ENCODE measurements at places on chromosomes 7 and 10.

GRCh38 chr7:71925663-71926062 is 486.5 kb downstream of the CALN1 start:
- no peak for DNase-seq

- no peak for DNase-seq
Observed at GRCh38 chr7:31513790-31514189, at the start of gene ITPRID1. Gene ITPRID1, plus strand, starts transcription at chr7:31514090. Its CDS starts 38,935 bp downstream, at chr7:31553025.

DNA sequence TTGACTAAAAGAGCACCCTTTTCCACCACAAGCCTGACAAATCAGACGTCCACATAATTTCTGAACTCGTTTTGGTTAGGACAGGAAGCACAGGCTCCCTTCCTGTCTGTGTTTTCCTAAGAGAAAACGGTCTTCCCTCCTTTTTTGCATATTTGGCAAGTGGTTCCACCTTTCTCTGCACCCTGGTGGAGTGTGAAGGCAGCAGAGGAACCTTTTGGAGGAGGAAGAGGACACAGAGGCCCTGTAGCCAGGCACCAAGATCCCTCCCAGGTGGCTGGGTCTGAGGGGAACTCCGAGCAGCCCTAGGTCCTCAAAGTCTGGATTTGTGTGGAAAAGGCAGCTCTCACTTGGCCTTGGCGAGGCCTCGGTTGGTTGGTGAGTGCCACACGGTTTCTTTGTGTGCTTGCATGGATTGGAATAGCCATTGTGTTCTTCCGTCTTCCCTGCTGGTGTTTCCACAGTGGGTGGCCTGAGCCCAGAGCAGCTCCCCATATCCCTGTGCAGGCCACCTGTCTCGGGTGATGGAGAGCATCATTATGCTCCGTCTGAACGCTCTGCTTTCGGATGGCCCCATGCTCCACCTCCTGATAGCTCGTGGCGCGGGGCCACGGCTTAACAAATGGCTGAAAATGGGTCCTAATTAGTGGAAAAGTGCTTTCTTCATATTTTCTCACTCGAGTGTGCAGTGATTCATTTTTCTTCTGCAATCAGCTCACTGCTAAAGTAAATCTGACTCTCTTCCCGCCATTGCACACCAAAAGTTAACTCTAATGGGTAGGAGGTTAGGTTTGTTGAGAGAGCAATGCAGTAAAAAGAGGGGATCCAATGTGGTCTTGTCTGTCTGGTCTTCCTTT is 4.2 kb downstream of the IKZF1 start:
- DNase-seq: no peak

DNA sequence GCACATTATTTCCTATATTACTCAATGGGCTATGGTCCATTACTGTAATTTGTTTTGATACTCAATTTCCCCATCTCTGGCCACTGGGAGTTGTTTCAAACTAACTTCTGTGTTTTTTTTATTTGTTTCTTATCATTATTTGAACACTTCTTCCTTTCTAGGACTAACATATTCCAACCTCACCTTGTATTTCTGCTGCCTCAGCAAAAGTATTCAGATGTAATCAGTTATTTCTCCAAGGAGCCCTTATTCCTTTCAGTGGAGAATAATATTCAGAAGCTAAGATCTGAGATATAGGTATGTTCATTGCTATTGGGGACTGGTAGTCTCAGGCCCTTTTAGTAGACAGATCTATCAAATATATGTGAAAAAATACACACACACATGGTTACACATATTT is 36.9 kb downstream of the TMEM168 start:
- no peak for DNase-seq

DNA sequence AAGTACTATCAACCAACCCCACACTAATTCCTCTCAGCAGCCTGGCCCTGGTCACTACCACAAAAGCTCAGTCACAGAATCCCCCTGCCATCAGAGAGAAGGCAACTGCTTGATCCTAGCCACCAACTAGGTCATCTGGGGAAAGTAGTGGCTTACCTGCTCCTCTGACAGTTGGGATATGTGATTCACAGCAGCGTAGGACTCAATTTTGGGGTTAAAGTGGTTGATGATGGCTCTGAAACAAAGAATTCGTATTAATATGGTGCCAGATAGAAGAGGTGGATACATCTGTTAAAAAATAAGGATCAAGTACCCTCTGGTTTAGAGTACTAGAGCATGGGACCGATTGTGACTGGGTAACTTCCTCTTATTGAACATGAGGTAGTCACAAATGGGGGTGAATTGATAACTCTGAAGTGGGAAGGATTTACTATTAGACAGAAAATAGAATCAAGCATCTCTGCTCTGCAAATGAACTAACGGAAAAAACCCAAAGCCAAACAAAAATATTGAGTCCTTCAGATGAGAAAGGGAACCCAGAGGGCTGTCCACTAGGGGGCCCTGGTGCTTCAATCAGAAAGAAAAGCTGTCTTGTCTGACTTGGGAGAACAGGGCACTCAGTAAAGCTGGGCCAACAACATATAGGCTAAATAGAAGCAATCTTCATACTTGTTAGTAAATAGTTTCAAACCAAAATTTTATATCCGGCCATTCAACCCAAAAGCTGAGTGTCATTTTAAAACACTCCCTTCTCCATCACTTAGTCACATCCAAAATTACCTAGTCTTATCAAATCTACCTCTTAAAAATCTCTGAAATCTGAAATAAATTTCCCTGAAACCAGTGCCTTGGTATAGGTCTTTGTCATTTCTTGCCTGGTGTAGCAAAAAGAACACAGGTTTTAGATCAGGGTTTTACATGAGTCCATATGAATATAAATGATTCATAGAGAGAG is 45.9 kb upstream of the KCNIP2 start:
- peak; percentile 83 for DNase-seq

- no peak for DNase-seq
Observed at GRCh38 chr7:25952261-25953057, 199.5 kb upstream of the NFE2L3 start.

DNA sequence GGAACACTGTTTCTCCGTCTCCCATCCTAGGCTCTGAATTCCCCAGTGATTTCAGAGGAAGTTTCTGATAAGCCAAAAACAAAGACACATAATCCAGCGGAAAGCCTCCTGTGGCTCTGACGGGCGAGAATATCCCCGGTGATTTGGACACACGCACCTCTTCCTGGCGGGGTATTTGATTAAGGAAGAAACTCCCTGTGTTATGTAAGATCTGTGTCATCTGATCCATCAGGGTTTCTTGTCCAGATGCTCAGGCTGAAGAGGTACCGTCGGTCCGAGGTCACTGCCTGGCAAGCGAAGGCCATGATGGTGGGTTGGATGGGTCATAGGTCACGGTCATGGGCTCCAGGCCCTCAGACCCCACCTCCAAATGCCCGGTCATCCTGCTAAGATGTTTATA is 39.6 kb upstream of the DNAJB6 start:
- no peak for DNase-seq

- no peak for DNase-seq
Observed at GRCh38 chr7:115924411-115924810, 106.2 kb downstream of the TFEC start.

- DNase-seq: no peak
Observed at GRCh38 chr7:156527458-156527890, 113.1 kb upstream of the RNF32 start.

DNA sequence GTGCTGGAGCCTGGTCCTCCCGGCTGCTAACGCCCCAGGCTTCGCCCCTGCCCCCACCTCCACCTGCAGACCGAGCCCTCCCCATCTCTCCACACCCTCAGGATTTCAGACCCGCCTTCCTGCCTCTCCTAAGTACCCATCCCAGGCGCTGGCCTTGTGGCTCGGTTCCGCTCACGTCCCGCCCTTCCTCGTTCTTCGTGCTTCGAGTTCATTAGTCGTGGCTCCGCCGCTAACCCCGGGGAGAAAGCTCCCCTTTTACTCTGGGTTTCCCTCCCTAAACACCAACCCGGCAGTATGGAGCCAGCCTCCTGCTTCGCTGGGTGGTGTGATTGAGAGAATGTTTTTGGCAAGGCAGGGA is 11.2 kb downstream of the EMX2 start:
- no peak for DNase-seq

GRCh38 chr10:35214607-35215020 is 88.0 kb downstream of the CREM start:
- peak; percentile 47 for DNase-seq

- no peak for DNase-seq
Observed at GRCh38 chr7:6575281-6576023, 1.8 kb upstream of the ZDHHC4 start.

GRCh38 chr7:66379542-66380160 is 174.5 kb downstream of the TPST1 start:
- DNase-seq: no peak

DNA sequence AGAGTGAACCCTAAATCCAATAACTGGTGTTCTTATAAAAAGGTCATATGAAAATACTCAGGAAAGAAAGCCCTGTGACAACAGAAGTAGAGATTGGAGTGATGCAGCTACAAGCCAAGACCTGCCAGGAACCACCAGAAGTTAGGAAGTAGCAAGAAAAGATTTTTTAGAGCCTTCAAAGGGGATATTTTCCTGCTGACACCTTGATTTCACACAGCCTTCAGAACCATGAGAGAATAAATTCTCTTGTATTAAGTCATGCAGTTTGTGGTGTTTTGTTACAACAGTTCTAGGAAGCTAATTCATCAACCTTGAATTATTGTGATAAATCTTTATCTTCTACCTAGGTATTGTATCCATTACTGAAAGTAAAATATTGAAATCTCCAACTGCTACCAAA is 81.0 kb downstream of the HYCC1 start:
- DNase-seq: no peak

DNA sequence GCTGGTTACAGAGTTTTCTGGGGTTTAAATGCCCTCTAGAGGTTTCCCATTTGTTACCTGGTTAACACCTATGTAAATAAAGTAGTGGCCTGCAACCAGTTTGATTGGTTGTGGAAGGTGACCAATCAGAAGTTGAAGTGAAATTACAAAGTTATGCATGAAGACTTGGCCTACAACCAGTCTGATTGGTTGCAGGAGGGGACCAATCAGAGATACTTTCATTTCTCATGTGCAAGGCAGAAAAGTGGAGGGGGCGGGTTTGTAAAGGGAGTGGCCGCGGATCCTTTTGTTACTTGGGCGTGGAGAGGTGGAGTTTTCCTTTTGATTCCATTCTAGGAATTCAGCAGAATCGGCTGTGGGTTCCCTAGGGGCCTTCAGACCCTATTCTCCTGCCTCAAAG is 80.8 kb downstream of the SEC23IP start:
- DNase-seq: no peak

DNA sequence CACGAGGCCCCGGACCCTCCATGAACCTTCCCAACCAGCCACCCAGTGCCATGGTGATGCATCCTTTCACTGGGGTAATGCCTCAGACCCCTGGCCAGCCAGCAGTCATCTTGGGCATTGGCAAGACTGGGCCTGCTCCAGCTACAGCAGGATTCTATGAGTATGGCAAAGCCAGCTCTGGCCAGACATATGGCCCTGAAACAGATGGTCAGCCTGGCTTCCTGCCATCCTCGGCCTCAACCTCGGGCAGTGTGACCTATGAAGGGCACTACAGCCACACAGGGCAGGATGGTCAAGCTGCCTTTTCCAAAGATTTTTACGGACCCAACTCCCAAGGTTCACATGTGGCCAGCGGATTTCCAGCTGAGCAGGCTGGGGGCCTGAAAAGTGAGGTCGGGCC is 90.6 kb upstream of the PDCD4 start:
- DNase-seq: no peak

DNA sequence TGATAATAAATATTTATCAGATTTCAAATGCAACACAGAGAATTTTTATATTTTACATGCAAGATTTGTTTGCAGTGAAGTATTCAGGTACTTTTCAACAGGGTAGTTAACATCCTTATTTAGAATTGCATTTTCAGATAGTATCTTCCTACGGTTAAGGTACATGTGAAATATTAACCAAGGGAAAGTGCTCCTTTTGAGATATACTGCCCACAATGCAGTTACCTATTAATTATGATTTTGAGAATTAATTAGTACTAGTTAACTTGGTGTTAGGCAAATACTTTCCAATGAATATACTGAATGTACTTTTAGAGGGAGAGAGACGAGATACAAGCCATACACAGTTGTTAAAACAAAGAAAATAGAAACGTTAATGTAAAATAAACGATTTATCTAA is 206.2 kb upstream of the YAE1 start:
- no peak for DNase-seq

DNA sequence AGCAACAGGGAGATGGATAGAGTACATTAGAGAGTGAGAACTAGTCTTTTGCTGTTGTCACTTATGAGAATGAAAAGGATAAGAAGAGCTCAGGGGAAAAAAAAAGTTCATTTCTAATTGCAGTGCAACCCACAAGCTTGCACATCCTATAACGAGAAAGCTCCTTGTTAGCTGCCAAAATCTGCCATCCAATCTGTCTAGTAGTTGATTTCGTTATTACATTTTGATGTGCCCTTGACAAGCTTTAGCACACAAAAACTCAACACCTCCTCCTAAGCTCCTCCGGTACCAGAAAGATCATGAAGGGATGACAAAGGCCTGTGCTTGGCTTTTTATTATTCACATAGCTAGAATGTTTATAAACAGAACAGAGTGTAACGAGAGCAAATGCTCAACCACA is 519.4 kb downstream of the SUGCT start:
- no peak for DNase-seq

DNA sequence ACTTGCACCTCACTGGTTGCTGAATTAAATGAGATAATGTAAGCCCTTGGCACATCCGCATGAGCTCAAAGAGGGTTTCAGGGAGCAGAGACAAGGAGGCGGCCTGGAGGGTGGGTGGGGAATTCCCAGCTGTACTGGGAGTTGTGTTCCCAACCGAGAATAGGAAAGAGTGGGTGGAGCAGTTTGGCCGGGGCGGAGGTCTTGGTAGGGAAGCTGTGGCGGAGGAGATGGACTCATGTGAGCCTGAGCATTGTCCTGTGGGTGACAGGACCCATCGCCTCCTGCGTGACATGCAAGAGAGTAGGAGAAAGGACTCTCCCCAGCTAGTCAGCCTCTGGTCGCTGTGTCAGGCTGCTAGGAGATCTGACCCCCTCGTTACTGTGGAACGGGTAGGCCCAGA is 41.0 kb upstream of the SAMD8 start:
- peak; percentile 40 for DNase-seq
